Esophagus muscularis mucosa (tissue), 4 donors: ENCODE measurements at places on chromosomes 2 and 18.

GRCh38 chr2:42881732-42882131, 89.3 kb upstream of the HAAO start:
- H3K4me1 ChIP-seq: peaks cover 48% of the 10 kb centered on the region
- no peaks in the 10 kb centered on the region for H3K36me3 ChIP-seq
- no peaks in the 10 kb centered on the region for H3K27me3 ChIP-seq
- no peak for DNase-seq
- no peak overlapping the region for H3K27ac ChIP-seq

DNA sequence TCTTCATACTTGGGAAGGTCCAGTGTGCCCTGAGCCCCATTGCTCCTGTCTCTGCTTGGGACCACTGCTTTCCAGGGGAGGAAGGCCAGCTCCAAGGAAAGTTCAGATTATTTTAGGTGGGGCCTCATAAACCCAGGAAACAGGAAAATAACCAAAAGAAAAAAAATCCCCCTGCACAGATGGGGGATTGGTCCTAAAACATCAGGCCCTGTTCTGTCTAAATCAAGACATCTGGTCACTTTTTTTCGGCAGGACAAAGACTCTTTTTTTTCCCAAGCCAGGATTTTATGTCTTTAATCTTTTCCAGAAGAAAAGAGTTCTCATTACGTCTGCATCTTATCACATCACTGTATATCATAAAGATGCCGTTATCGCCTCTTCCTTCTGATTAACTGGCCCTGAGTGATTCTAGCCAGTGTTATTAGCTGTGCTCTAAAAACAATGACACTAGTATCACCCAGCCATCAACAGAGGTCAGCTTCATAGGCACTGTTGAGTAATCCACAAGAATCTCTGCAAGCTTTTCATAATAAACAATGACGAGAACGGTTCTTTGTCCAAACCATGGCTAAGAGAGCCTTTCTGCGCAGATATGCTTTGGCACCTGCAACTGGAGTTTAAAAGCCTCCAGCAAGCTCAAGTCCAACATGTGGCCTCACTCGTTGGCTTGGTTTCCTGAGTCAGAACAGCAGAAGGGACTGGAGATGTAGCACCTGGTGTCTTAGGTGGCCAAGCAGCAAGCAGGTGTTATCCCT, 138.2 kb downstream of the VAPA start:
- peak; percentile 94 for DNase-seq
- peak overlapping the region; percentile 68 for H3K27ac ChIP-seq
- H3K36me3 ChIP-seq: no peaks in the 10 kb centered on the region
- peaks cover 32% of the 10 kb centered on the region for H3K4me1 ChIP-seq

DNA sequence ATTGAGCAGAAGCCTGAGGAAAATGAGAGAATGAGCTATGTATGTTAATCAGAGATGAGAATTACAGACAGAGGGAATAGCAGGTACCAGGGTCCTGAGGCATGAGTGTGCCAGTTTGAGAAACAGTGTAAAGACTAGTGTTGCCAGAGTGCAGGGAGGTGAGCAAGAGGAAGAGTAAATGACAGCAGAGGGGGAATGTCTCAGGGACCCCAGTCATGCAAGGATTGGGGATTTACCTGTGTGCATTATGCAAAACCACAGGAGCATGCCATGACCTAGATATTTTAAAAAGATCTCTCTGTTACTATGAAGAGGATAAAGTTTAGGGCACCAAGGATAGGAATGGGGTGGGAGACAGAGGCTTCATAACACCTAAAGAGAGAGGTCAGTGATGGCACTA, 72.1 kb downstream of the TTC32 start:
- no peak overlapping the region for H3K27ac ChIP-seq
- no peak overlapping the region for H3K4me3 ChIP-seq
- no peaks in the 10 kb centered on the region for H3K4me1 ChIP-seq
- DNase-seq: peak; percentile 55
- H3K36me3 ChIP-seq: no peaks in the 10 kb centered on the region

DNA sequence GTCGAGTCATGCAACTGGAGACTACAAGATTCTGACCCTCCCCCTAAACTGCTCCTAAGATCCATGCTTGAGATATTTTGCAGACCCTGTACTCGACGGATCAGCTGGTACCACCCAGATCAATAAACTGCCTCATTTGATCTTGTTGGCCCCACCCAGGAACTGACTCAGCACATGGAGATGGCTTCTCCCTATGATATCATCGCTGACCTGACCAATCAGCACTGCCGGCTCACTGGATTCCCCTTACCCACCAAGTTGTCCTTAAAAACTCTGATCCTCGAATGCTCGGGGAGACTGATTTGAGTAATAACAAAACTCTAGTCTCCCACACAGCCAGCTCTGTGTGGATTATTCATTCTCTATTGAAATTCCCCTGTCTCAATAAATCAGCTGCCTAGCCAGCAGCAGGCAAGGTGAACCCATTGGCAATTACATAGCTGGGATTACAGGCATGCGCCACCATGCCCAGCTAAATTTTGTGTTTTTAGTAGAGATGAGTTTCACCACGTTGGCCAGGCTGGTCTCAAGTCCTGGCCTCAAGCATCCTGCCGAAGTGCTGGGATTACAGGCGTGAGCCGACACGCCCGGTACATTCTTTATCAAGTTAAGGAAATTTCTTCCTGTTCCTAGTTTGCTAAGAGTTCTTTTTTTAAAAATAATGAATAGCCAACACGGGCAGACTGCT, 43.6 kb downstream of the VPS54 start:
- DNase-seq: no peak
- H3K27me3 ChIP-seq: no peaks in the 10 kb centered on the region
- peaks cover 11% of the 10 kb centered on the region for H3K36me3 ChIP-seq
- H3K27ac ChIP-seq: no peak overlapping the region
- H3K4me3 ChIP-seq: no peak overlapping the region
- H3K4me1 ChIP-seq: no peaks in the 10 kb centered on the region

DNA sequence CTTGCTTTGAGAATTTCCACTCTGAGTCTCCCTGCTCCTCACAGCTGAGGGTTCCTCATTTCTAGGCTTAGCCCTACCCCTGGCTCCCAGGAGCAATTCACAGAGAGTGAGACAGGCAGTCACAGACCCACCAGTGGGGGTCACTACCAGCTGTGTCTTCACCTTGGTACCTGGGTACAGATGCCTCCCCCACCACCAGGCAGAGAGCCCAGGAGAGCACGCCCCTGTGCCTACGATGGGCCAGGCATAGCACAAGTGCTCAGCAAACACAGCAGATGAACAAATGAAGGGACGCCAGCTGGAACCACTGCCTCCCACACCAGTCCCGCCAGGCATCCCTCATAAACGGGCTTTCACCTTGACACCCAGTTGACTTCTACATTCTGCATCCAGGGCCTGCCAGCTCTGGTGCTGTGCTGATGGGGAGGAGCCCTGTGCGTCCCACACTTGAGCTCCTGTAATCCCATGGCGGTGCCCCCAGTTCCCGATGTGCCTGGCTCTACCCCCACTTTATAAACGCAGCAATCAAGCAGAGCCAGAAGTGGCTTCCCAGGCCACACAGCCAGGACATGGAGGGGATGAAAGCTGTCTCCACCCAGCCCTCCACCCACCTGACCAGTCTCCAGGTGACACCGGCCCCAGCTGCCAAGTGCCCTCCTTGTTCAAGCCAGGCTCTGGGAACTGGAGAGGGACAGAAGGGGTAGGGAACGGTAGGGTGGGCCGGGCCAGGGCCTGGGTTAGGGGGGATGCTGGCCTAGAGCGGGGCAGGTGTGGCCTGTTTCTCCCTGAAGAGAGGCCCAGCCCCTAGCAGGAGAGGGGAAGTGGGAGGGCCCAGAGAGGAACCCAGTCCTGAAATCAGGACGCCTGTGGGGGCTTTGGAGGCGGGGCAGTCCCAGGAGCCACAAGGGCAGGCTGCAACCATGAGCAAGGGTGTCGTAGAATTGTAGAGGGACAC, 42.5 kb downstream of the SCTR start:
- no peaks in the 10 kb centered on the region for H3K27me3 ChIP-seq
- no peaks in the 10 kb centered on the region for H3K36me3 ChIP-seq
- H3K4me1 ChIP-seq: peaks cover 11% of the 10 kb centered on the region
- no peak overlapping the region for H3K27ac ChIP-seq

- H3K4me1 ChIP-seq: peaks cover 62% of the 10 kb centered on the region
- H3K27ac ChIP-seq: peak overlapping the region; percentile 77
- H3K4me3 ChIP-seq: no peak overlapping the region
- no peaks in the 10 kb centered on the region for H3K36me3 ChIP-seq
Measured at GRCh38 chr18:44741511-44741910, 60.8 kb downstream of the SETBP1 start.

DNA sequence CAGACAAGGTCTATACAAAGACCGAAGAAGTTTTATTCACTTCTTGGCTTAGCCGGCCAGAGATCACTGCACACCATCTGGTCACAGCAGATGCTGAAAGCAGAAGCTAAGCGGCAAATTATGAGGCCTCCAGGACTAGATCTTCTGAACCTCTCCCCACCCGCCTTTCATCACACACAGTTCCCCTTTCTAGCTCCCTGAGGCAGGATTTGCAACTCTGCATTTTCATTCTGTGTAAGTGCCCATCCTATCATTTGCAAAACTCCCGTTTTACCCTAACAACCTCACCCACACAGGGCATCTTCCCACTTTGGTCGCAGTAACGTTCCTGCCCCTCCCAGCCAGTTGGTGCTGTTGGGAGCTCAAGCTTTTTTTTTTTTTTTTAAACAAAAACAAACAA, 3.1 kb upstream of the MOB1A start:
- DNase-seq: no peak
- peaks cover 20% of the 10 kb centered on the region for H3K4me1 ChIP-seq
- no peaks in the 10 kb centered on the region for H3K27me3 ChIP-seq
- no peak overlapping the region for H3K4me3 ChIP-seq
- H3K27ac ChIP-seq: no peak overlapping the region

GRCh38 chr2:109331081-109331480, 202.1 kb downstream of the SH3RF3 start:
- no peaks in the 10 kb centered on the region for H3K27me3 ChIP-seq
- H3K36me3 ChIP-seq: no peaks in the 10 kb centered on the region
- H3K4me3 ChIP-seq: no peak overlapping the region
- peaks cover 17% of the 10 kb centered on the region for H3K4me1 ChIP-seq
- DNase-seq: no peak

DNA sequence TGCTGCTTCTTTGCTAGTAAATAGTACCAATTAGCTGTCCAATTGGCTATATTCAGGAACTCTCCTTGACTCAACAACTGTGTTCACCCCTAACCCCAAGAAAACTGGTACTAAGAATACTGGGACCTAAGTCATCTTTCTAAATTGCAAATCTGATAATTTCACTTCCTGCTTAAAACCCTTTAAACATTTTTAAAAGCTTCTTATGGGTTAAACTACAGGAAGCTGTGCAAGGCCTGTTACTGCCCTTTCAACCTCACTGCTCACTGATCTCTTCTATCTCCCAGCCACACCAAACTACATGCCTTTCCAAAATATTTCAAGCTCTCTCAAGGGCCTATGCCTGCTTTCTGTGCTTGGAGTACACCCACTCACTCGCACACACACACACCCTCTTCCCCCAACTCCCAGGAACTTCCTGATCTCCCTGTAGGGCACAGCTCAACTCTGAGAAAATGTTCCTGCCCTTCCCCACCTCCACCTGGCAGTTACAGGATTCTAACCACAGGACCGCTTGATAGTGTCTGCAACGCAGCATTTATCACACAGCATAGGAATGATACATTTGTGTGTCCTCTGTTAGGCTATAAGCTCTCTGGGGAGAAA, 6.7 kb downstream of the LMAN1 start:
- H3K27me3 ChIP-seq: no peaks in the 10 kb centered on the region
- no peak for DNase-seq
- H3K36me3 ChIP-seq: peaks cover 76% of the 10 kb centered on the region
- H3K4me1 ChIP-seq: peaks cover 7% of the 10 kb centered on the region
- no peak overlapping the region for H3K4me3 ChIP-seq

- no peak for DNase-seq
- H3K4me1 ChIP-seq: no peaks in the 10 kb centered on the region
- H3K27ac ChIP-seq: peak overlapping the region; percentile 23
- H3K36me3 ChIP-seq: no peaks in the 10 kb centered on the region
Measured at GRCh38 chr2:1510176-1510575, 96.9 kb downstream of the TPO start.

DNA sequence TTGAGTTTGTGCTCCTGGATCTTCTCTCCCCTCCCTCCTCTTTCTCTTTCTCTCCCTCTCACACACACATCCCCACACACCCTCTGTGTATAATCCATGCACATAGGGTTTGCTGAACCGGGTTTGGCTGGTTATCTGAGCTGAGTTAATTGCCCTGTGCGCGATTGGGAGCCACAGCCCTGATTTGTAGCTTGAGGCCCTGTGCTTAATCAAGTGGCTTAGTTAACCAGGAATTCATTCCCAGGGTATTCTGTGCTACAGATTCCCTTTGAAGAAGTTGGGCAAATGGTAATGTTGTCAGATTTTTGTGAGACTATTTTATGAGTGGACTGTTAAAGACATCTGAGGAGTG, 6.2 kb downstream of the PARD3B start:
- H3K4me3 ChIP-seq: no peak overlapping the region
- peaks cover 47% of the 10 kb centered on the region for H3K4me1 ChIP-seq
- DNase-seq: no peak
- peak overlapping the region; percentile 68 for H3K27ac ChIP-seq

DNA sequence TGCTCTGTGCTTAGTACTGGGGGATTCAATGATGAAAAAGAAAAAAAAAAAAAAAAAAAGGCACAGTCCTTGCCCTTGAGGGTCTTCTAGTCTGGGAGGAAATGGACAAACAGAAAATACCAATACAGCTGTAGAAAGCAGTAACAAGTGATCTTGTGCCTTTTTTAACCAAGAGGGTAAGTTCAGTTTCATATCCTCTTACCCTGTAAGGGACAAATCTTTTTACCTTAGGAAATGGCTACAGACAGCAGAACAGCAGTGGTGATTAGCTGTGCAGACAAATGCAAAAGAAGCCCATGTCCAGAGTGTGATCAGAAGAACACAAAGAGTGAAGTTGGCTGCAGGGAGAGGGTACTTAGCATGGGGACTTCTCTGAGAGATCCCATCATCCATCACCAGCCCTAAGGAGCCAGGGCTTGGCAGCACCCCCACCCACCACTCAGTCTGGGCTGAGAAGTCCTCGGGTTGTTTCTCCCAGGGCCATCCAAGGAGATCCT, 102.9 kb downstream of the ALPK2 start:
- H3K27ac ChIP-seq: no peak overlapping the region
- no peaks in the 10 kb centered on the region for H3K27me3 ChIP-seq
- DNase-seq: no peak
- no peaks in the 10 kb centered on the region for H3K4me1 ChIP-seq
- H3K36me3 ChIP-seq: no peaks in the 10 kb centered on the region

GRCh38 chr2:144452989-144453336, 67.0 kb downstream of the ZEB2 start:
- no peak for DNase-seq
- H3K27me3 ChIP-seq: peaks cover 5% of the 10 kb centered on the region
- peak overlapping the region; percentile 31 for H3K4me3 ChIP-seq
- H3K4me1 ChIP-seq: peaks cover 17% of the 10 kb centered on the region

GRCh38 chr2:96933305-96934181, 52.8 kb downstream of the FAM178B start:
- peaks cover 4% of the 10 kb centered on the region for H3K4me1 ChIP-seq
- no peak overlapping the region for H3K4me3 ChIP-seq
- H3K36me3 ChIP-seq: no peaks in the 10 kb centered on the region
- DNase-seq: no peak
- H3K27me3 ChIP-seq: no peaks in the 10 kb centered on the region

DNA sequence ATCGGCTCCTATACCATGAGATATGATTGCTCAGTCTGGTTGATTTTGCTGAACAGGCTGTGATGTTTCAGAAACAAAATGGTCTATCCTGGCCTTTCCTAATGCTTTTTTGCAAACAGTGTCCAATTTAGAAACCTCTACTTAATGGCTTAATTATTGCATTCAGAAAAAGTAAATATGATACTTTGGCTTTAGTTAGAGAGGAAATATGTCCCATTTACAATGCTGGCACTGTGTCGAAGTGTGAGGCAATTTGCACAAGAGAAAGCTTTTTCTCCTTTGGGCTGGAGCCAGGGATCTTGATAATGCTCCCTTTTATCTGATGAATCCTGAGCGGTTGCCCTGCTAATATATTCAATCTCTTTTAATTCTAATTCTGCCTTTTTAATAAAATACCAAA, 418.9 kb downstream of the EPHA4 start:
- H3K4me3 ChIP-seq: no peak overlapping the region
- no peak overlapping the region for H3K27ac ChIP-seq
- no peaks in the 10 kb centered on the region for H3K36me3 ChIP-seq
- no peak for DNase-seq
